ENCODE measurements at places on chromosomes 2 and 18.
A peak's percentile ranks its signal among the peaks of the same experiment; 100 is the strongest.

- no peak for DNase-seq
Measured at GRCh38 chr2:76274160-76274559, 563.4 kb upstream of the GCFC2 start.

DNA sequence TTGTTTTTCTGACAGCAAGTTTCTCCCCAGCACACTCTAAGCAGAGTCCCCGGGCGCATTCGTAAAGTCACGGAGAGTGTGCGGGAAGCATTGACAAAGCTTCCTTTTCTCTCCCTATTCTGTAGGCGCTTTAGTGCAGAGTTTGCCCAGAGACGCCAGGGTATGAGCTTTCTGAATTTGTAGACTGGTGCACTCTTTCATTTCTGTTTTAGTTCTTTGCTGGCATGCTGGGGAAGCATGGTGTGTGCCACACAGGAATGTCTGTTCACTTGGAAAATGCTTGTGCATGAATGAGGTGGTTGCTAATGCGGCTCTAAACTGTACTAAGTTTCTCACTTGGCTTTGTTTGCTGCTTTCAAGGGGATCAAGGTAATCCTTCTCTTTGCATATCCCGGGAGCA lies 102.6 kb downstream of the RTN4 start:
- no peak for DNase-seq

DNA sequence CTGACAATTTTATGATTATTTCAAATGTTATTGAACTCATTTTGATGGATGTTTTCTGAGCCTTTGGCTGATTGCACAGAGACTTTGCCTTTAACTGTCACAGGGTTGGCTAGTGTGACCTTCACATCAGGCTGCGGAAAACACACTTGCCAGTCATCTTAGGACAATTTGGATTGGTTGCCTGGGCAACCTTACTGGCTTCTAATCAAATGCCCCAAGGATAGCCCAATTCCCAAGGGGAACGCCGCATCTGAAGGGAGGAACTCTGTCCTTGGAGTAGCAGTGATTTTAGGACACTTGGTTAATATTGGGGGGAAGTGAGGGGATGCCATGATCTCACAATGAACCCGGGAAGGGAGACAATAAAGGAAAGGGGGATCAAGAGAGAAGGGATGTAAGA lies 29.5 kb downstream of the OSBPL6 start:
- DNase-seq, result no peak

DNA sequence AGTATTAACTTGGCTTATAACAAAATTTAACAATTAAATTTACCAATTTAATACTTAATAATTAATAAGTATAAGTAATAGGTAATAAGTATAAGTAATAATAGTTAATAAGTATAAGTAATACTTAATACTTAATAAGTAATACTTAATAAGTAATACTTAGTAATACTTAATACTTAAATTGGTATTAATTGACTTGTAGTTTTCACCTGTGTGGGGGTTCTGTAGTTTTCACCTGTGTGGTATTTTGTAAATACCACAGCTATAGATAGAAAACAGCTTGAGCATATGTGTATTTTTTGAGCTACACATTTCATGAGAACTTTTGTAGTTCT lies 55.4 kb downstream of the MAPRE2 start:
- DNase-seq, result no peak

DNA sequence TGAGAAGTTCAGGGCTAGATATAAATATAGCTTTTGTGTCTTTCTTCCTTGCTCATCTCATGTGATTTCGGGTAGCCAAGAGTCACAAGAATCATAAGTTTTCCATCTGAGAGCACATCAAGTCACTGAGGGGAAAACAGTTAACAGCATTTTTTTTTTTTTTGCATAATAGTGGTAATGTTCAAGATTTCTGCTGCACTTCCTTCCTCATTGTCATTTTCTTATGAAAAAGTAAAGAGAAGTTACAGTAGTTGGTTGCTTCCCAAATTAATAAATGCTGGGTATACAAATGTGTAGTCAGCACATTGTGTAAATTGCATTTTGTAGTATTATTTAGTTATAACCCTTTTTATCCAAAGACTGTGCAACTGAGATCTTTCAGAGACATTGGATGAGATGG lies 93.6 kb downstream of the ZEB2 start:
- no peak for DNase-seq

DNA sequence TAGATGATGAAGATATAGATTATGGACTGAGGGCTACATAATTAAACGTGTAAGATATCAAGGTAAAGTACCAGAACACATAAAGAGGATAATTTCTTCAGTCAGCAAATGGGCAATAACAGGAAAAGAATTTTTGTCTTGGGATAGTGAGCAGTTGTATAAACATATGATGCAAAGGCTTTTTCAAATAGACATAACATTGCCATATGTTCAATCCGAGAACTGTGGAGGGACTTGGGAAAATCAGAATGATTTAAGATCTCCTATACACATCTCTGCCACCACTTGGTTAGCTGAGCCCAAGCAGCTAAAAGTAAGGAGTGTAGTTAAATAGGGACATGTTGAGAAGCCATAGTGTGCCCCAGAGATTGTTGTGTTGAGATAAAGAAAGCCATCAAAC lies 287.6 kb upstream of the ZNF521 start:
- no peak for DNase-seq

- DNase-seq, result no peak
Measured at GRCh38 chr2:30161929-30162706, 15.3 kb downstream of the YPEL5 start.

DNA sequence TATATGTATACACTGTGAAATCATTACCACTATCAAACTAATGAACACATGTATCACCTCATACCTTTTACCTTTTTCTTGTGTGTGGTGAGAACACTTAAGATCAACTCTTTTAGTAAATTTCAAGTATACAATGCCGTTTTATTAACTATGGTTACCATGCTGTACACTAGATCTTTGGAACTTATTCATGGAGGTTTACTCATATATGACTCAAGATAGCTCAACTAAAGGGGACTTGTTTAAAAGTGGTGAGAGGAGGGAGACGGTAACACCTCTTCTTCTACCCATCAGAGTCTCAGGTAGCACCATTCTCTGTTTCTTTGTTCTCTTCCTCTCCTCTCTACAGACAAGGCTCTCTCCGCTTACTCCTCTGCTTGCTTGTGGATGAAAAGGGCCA lies 36.1 kb upstream of the TMEM178A start:
- no peak for DNase-seq

GRCh38 chr2:86035883-86036668 lies 69.6 kb downstream of the POLR1A start:
- DNase-seq, result peak; percentile 81

DNA sequence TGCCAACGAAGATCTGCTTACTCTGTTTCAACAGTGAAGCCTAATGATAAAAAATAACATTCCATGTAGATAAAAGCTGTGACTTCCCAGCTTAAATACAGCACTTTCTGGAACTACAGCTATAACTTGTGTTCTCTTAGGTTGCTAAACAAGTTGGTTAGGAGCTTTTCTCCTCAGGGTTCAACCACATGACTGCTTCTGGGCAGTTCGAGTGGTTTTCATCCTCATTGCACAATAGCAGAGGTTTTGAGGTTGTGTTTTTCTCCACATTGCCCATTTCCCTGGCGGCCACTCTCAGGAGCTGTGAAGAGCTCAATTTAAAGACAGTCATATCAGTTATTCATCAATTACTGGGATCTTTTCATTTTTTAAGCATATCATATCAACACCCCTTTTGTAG lies 102.2 kb upstream of the CYP1B1 start:
- no peak for DNase-seq

GRCh38 chr18:49067071-49067470 lies 116.3 kb upstream of the SMAD7 start:
- no peak for DNase-seq

GRCh38 chr2:208359632-208359986 lies 47.0 kb upstream of the PTH2R start:
- DNase-seq, result no peak

DNA sequence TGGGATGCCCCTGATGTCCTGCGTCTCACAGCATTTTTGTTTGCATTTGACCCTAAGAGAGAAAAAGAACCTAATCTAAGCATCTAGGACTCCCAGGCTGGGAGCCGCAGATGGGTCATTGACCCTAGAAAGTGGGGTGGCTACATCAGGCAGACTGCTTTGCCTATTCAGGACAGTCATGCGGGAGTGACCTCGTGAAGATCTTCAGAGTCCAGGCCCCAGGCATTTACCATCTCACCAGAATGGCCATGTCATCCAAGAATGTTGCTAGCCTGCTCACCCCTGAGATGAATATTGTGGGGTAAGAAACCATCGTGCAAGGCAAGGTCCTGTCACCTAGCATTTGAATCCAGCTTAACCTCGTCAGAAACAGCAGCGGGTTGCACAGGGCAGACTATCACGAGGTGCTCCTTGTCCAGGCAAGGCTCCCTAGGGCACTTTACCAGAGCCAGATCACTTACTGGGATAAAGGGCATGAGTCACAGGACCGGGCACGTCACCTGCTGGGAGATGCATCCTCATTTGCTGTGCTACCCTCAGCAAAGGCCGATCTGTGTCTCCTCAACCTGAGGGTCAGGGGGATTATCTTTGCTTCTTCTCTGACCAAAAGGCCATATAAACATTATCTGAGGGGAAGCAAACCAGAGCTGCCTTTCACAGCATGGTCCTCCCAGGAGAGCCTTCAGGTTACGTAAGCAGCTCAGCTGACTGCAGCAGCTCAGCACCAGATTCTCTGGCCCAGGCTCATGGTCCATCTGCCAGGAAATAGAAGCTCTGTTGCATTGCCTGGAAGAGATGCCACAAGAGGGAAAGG lies 162.3 kb downstream of the ACKR3 start:
- no peak for DNase-seq

DNA sequence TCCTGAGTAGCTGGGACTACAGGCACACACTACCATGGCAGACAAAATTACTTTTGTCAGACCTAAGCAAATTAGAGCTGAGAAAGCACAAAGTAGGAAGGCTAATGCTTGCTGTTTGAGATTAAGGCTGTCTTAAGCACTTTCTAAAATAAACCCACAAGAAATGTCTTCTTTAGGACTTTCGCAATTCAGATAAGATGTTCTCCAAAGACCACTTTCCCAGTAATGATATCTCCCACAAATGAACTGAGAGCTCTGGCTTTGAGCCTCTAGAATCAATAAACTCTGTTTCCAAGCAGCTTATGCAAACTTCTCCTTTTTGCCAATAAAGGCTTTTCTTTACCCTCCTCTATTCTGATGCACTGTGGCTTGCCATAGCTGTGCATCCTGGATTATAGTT lies 32.0 kb upstream of the GALNT1 start:
- DNase-seq, result no peak

Data from activated CD8-positive, alpha-beta T cell treated with anti-CD3 and anti-CD28 coated beads, Interleukin-2, amount 10 ng/mL, durations not matched to agents 7 days and 5 days (primary cell).